ENCODE measurements at places on chromosomes 4 and X. TPM values are rescaled to one million over a fixed set of nuclear protein-coding genes. Genes with fewer than 3 reads are reported as not detected.
A peak's percentile ranks its signal among the peaks of the same experiment; 100 is the strongest.

SPANXA1 gene
- not detected for total RNA-seq

VCX3B gene
- not detected for total RNA-seq

MAP3K15 gene
- total RNA-seq, result 0.13 TPM

OTC gene
- 0.04 TPM for total RNA-seq

PIGA gene
- 6.2 TPM for total RNA-seq

IL2 gene
- total RNA-seq, result not detected

DNA sequence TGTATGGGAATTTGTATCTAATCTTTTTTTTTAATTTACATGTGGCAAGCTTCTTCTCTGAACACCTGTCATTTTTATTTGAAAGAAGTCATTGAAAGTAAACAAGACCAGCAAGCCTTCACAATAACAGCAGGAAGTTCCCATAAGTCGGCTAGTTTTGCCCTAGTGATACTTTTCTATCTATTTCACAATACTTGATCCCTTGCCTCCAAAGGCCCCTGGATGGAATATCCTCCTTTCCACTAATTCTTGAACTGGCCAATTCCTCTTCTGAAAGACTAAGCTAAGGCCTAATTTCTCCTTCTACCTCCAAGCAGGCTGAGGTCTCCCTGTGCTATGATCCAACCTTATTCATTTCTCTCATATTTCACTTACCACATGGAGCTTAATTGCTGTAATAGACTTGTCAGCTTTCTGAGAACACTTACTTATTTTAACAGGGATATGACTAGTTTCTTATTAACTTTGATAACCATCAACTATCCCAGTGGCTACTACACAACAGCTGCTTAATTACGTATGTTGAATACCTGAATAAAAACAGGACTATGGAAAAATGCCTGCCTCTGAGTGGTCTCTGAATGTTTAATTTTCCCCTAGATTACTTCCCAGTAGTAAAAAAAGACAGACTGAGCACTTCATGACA is 194.2 kb downstream of the MAD2L1 start:
- no peak for DNase-seq

GRCh38 chr4:77193511-77194102 is 36.6 kb downstream of the CCNG2 start:
- peak; percentile 46 for DNase-seq

GRCh38 chrX:123085311-123085940 is 98.7 kb upstream of the GRIA3 start:
- DNase-seq, result no peak

- no peak for DNase-seq
Observed at GRCh38 chr4:154124539-154125255, 335.8 kb upstream of the SFRP2 start.

DNA sequence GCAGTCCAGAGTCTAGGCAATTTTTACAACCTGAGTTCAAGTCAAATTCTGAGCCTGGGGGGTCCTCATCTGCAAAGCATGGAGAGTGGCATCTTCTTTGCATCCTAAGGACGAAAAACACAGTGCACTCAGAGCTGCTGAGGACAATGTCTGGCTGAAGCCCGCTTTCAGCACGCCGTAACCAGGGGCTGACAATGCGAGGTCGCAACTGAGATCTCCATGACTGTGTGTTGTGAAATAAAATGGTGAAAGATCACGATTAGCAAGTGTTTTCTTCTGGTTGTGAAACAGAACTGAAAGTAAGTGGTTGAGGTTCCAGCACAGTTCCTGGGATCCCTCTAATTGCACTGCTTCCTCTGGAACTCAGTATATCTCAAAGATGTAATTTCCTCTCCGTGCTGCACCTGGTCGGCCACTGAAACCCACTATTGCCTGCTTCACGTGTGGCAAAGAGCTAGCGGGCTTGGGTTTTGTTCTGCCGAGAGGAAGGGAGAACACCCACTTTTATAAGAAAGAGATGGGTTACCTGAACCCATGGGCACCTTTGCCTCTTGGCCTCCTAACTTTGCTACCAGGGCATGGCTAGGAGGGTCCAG is 7.7 kb upstream of the F11 start:
- DNase-seq, result no peak

DNA sequence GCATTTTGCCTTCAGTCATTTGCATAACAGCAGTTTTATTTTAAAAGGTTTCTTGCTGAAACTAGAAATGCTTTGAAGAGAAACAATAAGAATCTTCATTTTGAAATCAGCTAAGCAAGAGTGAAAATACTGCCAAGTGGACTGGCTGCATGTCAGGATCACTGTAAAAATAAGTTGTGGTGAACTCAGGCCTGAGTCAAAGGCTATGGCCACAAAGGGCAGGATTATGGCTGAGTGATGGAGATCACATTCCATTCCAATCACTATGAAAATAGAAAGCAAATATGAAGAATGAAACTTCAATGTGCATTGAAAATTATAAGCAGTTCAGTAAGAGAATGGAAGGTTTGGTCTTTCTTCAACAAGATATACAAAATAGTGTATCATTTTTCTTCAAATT is 224.5 kb downstream of the PCDH18 start:
- peak; percentile 69 for DNase-seq

GRCh38 chr4:168833881-168834280 is 176.2 kb downstream of the CBR4 start:
- no peak for DNase-seq

DNA sequence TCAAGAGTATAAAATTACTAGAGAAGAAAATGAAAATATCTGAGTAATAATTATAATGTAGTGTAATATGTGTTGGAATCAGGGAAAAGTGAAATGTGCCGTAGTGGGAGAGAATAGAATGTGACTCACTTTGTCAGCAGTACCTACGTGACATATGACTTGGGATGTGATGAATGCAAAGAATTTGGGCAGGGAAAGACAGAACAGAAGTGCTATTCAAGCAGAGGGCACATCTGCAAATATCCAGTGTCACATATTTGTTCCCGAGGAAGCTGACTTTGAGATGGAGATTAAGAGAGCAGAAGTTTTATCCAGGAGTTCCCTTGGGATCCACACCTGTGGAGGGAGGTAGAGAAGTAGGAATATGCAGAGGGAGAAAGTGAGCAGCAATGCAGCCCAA is 69.3 kb upstream of the HS3ST1 start:
- no peak for DNase-seq

DNA sequence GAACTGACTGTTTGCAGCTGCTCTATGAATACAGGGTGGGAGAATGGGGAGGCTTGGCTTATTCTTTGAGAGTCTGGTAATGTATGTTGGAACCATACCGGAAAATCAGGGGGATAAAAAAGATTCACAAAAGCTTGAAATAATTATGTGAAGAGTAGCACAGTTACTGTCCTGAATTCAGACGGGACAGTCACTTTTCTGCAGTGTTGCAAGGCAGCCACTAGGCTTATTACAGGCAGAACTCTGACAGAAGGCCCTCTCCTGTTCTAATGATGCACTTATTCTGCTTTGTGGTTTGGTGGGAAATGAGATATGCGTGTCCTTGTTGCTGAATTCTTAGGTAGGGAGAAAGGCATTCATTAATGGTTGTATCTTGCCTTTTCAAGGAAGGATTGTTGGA is 37.2 kb downstream of the GUCY1B1 start:
- DNase-seq, result peak; percentile 76

DNA sequence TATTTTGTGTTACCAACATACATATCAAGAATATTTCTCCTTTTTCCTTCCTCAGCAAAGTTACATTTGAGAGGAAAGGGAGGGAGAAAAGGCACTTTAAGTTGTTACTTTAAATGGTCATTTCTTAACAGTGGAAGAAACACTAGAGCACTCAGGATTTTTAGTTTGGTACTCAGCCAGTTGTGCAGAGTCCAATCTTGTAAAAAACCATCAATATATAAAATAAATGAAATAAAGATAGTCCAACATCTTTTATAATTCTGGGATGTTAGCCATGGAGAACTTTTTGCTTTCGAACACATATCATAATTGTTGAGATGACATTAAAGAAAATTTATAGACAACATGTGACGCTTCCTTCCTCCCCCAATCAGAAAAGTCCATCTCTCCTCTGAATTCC is 253.8 kb downstream of the QDPR start:
- DNase-seq, result peak; percentile 84

DNA sequence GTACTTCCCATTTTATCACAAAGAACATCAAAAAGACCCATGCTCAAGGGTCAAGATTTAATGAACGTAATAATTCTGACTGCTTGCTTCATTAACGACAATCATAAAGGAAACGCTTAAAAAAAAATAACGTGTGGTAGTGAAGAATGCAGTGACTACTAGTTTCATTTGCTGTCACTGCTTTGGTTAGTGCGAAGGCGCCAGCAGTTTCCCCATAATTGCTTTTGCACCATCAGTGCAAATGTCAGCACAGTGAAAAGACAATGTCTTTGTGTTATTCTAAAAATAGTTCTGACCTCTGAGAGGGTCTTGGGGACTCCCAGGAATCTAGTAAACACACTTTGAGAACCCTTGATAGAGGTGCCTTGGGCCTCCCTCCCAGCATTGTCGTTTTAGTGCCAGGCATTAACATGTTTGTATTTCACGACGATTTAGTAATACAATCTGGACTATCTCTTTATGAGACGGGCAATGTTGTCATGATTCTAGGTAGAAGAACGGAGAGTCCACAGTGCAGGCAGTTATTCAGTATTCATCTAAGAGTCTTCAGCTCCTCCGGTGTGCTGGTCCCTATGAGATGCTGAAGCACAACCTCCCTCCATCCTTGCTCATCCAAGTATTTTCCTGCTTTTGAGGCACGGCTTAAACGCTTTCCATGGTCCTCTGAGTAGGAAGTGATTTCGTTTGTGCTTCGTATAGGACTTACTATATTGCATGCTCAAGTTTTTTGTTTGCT is 71.0 kb downstream of the AFF1 start:
- DNase-seq, result peak; percentile 36

DNA sequence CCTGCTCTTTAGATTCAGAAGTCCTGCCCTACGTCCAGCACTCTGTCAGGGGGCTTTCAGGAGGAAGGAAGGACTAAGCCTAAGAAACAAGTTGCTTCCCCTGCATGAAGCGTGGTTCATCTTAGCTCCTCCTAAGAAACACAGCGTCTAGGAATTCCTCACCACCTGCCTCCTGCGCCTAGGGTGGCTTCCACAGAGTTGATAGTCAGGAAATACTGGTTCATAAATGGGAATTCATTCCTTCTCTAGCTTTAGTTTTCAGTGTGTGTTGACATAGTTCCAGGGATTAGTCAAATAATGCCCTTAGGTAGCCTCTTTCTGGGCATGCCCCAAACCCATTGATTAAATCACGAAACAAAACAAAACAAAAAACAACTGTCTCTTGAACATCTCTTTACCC is 1.7 kb upstream of the MXRA5 start:
- no peak for DNase-seq

GRCh38 chr4:169398316-169398715 is 127.6 kb upstream of the SH3RF1 start:
- peak; percentile 51 for DNase-seq

DNA sequence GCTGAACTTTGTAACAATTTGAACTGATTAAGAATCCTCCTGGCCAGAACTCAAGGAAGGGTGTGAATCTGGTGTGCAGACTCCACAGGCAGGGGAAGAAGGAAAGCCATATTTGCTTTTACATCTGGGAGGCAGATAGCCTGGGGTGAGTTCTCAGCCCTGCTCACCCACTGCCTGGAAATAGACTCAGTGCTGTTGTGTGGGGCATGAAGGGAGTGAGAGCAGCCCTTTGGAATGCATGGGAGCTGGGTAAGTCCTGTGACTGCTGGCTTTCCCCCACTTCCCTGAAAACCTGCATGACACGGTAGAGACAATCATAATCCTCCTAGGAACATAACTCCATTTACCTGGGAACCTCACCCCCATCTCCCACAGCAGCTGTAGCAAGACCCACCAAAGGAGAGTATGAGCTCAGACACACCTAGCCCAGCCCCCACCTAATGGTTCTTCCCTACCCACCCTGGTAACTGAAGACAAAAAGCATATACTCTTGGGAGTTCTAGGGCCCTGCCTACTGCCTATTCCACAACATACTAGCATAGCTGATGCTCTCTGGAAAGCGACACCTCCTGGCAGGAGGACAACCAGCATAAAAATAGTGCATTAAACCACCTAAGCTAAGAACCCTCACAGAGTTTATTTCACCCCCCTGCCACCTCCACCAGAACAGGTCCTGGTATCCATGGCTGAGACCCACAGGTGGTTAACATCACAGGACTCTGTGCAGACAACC is 59.3 kb upstream of the UBQLN2 start:
- DNase-seq, result no peak

- no peak for DNase-seq
Observed at GRCh38 chrX:2536141-2536540, 35.4 kb upstream of the DHRSX start.

DNA sequence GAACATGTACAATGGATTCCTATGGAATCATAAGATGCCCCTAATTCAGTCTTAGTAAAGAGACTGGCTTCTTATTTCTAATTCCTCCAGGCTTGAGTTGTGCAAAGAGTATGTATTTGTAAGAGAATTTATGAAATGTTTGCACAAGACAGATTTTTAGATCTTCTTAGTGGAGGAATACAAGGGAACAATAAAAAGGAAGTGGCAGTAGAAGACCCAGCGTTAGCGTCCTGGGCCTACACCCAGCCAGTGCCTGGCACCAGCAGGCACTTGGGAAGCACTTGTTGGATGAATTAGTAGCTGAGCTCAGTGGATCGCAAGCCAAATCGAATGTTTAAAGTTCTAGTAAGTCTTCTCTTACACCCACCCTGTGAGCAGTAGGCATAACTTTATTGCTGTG is 157.4 kb downstream of the PTTG2 start:
- DNase-seq, result no peak

- DNase-seq, result no peak
Observed at GRCh38 chrX:149853925-149854324, 27.1 kb upstream of the MAGEA8 start.

GRCh38 chr4:20395160-20395773 is 143.6 kb downstream of the SLIT2 start:
- DNase-seq, result no peak

- DNase-seq, result no peak
Observed at GRCh38 chr4:146790515-146790914, 151.8 kb downstream of the POU4F2 start.

DNA sequence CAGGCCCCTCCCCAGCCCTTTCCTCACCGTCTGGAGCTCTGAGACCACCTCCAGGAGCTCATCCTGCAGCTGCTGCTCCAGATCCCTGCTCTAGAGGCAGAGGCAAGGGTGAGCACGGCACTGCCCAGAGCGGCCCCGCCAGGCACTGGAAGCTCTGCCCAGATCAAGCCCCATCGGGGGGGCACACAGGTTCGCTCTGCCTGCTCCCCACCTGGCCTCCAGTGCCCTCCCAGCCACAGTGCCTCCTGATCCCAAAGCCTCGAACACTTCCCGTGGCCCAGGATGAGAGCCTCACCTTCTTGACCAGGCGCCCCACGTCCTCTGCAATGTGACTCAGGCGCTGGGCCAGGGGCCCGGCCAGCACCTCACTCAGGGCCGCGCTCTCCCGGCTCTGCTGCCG is 5.0 kb downstream of the ARHGAP4 start:
- DNase-seq, result no peak

- DNase-seq, result no peak
Observed at GRCh38 chr4:858041-858481, 32.1 kb upstream of the CPLX1 start.

Measured in muscle of leg (tissue), 16 donors.